ENCODE measurements at places on chromosomes 1 and 21. TPM values are rescaled to one million over a fixed set of nuclear protein-coding genes. Genes with fewer than 3 reads are reported as not detected.

- DNase-seq: peak; percentile 61
These were observed 60.2 kb upstream of the PDE9A start for GRCh38 chr21:42593007-42593814.

GRCh38 chr21:31107176-31107785 is 69.0 kb upstream of the KRTAP19-8 start:
- DNase-seq: no peak

GRCh38 chr1:156599811-156600210 is 1.5 kb downstream of the GPATCH4 start:
- peak; percentile 26 for DNase-seq

GRCh38 chr1:55833529-55834091 is 618.4 kb upstream of the USP24 start:
- no peak for DNase-seq

DNA sequence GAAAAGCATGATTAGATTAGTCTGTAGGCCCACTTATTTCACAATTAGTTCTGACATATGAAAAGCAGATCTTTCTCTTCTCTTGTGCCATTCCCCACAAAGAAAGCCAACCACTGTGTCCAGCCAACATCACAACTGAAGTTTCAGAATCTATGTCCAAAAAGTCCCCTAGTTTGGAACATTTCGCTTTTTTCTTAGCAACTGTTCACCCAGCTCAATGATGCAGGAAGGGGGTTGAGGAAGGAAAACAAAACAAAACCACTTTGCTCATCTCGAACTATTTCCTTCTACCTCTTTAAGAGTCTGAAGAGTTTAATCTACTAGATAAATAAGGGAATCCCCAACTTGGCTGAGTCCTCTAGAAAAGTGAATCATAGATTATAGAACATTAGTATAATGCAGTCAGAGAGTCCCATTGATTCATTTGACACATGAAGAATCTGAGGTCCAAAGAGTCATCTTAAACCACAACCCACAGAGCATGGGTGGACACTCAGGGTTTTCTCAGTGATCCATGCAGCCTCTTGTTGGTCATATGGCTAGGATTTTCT is 159.3 kb upstream of the SGIP1 start:
- DNase-seq: no peak

- no peak for DNase-seq
These were observed 472.3 kb upstream of the VAMP3 start for GRCh38 chr1:7298749-7299151.

DNA sequence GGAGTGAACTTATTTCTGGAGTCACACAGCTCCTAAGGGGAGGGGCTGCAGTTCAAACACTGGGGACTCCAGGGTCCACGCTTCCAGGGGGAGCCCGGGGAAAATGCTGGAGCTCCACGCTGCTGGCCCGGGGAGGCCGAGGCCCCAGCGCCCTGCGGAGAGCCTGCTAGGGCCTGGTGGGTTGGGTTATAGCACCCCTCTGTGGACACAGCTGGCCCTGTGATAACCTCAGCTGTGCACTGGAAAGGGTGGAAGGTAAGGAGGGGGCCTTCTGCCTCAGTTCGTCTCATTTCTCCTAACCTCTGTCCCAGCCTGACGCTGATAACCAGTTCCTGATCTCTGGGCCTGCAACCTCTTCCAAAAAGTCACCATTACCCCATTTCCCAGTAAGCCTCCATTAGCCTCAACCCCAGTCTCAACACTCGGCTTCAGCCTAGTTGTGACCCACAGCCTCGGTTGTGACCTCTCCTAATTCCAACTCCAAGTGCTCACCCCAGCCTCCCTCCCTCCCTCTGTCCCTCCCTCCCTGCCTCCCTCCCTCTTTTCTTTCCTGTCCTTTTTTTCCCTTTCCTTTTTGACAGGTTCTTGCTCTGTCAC is 7.1 kb downstream of the NBL1 start:
- DNase-seq: peak; percentile 44

DNA sequence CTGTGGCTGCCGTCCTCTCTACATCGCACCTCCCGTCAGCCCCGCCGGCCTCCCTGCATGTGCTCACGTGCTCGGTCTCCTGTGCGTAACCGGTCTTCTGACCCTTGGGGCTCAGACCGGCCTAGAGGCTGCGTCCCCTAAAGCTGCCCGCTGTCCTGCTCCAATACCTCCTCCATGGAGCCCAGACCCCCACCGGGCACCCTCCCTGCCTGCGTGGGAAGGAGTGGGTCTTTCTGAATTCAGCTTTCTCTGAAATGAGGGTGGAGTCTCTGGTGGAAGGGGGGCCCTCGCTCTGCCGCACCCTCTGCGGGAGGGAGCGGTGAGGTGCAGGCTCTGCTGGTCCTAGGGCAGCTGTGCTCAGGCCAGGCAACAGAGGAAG is 18.7 kb upstream of the POFUT2 start:
- no peak for DNase-seq

- DNase-seq: no peak
These were observed 228.8 kb upstream of the B3GALT2 start for GRCh38 chr1:193415256-193415655.

DNA sequence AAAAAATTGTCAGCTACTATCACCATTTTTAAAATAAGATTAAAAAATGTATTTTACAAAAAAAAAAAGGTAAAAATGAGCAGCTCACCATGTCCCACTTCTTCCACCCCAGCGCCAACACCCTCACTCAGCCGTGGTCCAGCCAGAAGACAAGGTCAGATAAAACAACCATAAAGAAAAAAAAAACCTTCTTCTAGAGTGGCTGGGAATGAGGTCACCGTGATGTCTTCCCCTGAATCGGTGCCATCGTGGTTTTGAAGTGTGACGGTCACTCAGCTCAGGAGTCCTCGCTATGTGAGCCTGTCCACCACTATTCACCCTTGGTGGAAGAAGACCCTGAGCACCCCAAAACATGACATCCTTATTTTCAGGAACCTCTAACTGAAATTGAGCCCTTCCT is 38.1 kb downstream of the B3GALT5 start:
- no peak for DNase-seq

- DNase-seq: no peak
These were observed 205.6 kb downstream of the ATG4C start for GRCh38 chr1:62989497-62989896.

DNA sequence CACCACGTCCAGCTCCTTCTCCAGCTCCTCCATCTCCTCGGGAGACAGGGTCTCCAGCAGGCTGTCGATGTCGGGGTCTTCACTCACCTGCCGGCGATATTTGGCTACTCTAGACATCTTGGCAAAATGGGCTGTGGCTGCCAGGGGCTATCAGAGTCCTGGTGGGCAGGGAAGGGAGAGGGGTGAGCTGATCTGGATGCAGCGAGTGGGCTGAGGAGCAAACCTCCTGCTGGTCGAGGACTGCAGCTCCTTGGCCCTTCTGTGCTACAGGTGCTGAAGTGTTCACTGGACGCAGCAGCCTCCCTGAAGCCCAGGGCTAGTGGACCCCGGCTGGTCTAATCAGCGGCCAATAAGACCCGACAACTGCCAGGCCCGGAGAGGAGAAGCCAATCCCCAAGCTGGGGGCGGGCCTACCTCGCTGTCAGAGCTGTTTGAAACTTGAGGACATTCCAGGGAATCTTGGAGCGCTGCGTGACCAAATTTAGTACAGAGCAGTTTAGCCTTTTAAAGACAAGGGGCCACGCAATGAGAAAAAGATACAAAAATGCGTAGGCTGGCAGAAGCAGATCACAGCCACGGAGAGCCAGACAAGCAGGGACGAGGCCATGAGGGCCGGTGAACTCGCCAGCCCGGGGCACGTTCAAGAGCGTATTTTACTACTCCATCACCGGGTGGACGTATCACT is at the start of gene LMOD1:
LMOD1 (minus strand) TSS at position 325 of the 685 bp plus-strand sequence; CDS start at position 117, 208 bp downstream.
- DNase-seq: no peak

DNA sequence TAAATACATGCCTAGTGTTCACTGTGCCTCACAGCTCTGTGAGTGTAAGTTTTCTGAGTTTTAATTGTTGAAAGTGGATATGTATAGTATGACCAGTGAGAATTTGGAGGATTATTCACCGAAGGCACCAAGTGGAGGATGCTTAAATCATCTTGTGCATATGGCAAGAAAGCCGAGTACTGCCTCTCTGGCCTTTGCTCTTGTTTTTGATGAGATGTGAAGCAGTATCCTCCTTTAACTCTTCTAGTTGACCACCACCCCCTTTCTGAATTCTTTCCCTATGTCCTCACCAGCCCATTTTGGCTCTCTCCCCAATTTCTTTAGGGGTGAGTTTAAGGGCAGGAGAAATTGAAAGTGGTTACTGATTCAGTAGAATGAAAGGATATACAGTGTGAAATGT is 130.4 kb downstream of the SYT2 start:
- DNase-seq: no peak

- no peak for DNase-seq
These were observed 133.2 kb upstream of the KLHDC7A start for GRCh38 chr1:18347559-18347958.

DNA sequence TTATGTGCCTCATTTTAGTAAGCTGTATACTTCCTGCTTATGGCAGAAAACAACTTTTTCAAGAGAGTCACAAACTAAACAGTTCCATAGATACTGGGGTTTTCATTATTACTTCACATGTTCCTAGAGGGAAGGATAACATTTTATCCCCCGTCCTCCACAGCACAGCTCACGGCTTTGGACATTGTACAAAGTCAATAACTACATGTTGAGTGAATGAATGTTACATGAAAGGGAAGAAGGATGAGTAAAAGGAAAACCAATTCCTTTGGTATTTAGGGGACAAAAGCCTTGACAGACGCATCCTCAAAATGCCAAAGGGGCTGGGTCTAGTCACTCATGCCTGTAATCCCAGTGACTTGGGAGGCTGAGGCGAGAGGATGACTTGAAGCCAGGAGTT is 14.8 kb downstream of the PI4KB start:
- DNase-seq: no peak

GRCh38 chr1:76285578-76286135 is 211.1 kb downstream of the ST6GALNAC3 start:
- DNase-seq: no peak

GRCh38 chr21:45376459-45377324 is 28.3 kb upstream of the COL18A1 start:
- no peak for DNase-seq

DNA sequence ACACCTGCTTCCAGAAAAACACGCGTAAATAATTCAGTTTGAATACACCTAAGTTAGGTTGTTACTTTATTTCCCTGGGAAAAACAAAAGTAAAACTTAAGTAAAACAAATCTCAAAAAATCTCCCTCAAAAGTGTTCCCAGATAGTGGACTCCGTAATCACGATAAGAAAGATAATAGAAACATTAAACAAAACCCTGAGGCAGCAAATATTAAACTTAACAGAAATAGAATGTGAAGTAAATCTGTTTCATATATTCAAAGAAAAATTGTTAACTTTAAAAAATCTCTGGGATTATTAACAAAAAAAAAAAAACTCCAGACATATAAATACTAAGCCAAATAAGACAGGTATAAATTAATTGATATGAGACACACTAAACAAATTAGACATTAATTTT is 743.2 kb upstream of the NCAM2 start:
- DNase-seq: no peak

DNA sequence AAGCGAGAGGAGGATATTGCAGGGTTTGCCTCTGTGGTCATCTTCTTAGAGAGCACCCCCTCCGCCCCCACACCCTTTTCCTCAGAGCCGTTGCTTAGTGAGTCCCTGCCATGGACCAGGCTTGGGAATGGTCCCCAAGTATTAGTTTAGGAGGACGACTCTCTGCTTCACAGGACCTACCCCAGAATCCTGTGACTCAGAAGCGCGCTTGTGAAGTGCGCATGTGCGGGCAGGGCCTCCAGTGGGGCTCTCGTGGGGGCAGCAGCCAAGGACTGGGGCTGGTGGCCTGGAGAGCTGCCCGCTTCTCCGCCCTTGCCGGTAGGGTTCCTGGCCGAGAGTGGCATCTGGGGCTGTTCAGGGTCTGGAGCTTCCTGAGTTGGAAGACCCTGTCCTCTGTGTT is 37.3 kb upstream of the HMGN1 start:
- DNase-seq: peak; percentile 4

DNA sequence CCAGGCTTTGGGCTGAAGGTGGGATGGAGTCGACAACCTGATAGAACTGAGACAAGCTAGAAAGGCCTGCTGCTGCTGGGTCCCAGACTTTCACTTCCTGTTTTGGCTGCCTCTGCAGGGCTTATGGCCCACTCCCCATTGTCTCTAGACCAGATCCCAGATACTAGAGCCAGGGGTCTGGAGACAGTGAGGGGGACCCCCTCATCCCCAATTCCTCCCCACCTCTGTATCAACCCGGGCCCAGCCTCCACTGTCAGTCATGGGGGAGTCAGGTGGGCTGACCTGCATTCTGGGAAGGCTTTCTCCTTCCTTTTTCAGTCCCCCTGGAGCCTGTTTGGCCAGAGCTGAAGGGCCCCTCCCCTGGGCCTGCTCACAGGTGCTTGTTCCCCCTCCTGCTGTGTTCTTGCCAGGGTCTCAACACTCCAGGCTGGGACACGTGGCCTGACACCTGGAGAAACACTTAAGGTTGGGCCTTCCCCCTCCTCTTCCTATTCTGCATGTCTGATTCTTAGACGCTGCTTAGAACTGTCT is 18.0 kb upstream of the ETV3L start:
- DNase-seq: no peak

DNA sequence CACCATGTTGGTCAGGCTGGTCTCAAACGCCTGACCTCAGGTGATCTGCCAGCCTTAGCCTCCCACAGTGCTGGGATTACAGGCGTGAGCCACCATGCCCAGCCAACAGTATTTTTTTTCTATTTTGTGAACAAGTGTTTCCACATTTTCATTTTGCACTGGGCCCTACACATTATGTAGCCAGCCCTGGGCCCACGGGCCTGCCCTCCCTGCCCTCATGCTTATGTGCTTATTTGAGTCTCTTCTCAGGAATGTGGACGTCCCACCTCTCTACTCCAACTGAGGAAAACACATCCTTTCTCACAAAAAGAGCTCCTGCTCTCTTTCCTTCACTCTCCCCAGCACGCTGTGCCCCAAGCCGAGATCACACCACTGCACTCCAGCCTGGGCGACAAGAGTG is 13.5 kb upstream of the ZBED6 start:
- DNase-seq: no peak

DNA sequence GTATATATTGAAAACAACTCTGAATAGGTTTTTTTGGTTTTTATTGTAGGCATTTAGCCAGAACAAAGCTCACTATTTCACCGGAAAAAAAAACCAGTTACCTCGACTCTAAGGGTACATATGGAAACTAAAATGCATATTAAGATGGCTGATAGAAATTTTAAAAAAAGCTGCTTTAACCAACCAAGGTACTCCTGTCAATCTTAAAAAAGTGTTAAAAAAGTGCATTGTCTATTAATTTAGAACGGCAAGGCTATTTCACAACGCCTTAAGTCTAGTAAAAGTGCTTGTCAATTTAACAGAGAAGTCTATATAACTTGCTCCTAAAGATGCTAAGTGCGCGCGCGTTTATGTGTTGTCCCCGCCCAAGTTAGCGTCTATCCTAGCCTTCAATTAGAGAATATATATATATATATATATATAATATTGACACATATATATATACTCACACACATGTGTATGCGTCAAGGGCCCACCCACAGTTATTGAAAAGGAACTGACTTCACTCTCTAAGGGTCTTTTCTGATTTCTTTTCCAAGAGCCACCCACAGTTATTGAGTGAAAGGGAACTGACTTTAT is 934 bp downstream of the ASPM start:
- peak; percentile 12 for DNase-seq

PDC gene
- total RNA-seq: not detected

HCRTR1 gene
- total RNA-seq: not detected

FCER1G gene
- not detected for total RNA-seq

SAMD11 gene
- 0.10 TPM for total RNA-seq

JUN gene
- 531 TPM for total RNA-seq

GOLT1A gene
- total RNA-seq: 28.7 TPM

TNFSF4 gene
- 0.03 TPM for total RNA-seq

HSPG2 gene
- total RNA-seq: 235 TPM

TRIM67 gene
- 0.03 TPM for total RNA-seq

AKR7A3 gene
- total RNA-seq: 142 TPM

TRAF3IP3 gene
- not detected for total RNA-seq

PLA2G4A gene
- 10.6 TPM for total RNA-seq

KCTD3 gene
- 19.8 TPM for total RNA-seq

AK5 gene
- not detected for total RNA-seq

Measured in HT-29 (cell line).